Activated CD4-positive, alpha-beta T cell treated with anti-CD3 and anti-CD28 coated beads for 36 hours (primary cell): ENCODE measurements at places on chromosomes 4 and X. TPM values are rescaled to one million over a fixed set of nuclear protein-coding genes. Genes with fewer than 3 reads are reported as not detected.

The CXorf38 gene
- total RNA-seq, result 20.5 TPM

The OPN1MW2 gene
- not detected for total RNA-seq

DNA sequence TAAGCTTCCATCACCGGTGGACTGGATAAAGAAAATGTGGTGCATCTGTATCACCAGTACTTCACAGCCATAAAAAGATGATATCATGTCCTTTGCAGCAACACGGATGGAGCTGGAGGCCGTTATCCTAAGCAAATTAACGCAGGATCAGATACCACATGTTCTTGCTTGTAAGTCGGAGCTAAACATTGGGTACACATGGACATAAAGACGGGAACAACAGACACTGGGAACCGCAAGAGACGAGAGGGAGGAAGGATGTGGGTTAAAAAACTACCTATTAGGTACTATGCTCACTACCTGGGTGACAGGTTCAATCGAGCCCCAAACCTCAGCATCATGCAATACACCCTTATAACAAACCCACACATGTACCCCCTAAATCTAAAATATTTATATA, 16.3 kb upstream of the IDS start:
- peaks cover 38% of the 10 kb centered on the region for H3K4me1 ChIP-seq
- H3K36me3 ChIP-seq, result no peaks in the 10 kb centered on the region
- no peak overlapping the region for H3K4me3 ChIP-seq
- no peak for DNase-seq
- peak overlapping the region; percentile 58 for H3K27ac ChIP-seq

- peak overlapping the region; percentile 85 for H3K27ac ChIP-seq
- peaks cover 7% of the 10 kb centered on the region for H3K36me3 ChIP-seq
- H3K27me3 ChIP-seq, result no peaks in the 10 kb centered on the region
- DNase-seq, result no peak
- H3K4me3 ChIP-seq, result no peak overlapping the region
Observed at GRCh38 chr4:25330335-25330734, 17.8 kb downstream of the ZCCHC4 start.

- no peaks in the 10 kb centered on the region for H3K27me3 ChIP-seq
- peaks cover 7% of the 10 kb centered on the region for H3K4me1 ChIP-seq
- no peak overlapping the region for H3K27ac ChIP-seq
- H3K4me3 ChIP-seq, result no peak overlapping the region
- no peaks in the 10 kb centered on the region for H3K36me3 ChIP-seq
- DNase-seq, result no peak
Observed at GRCh38 chrX:154140742-154141141, 3.3 kb upstream of the OPN1LW start.

GRCh38 chr4:55444827-55445226, 49.1 kb downstream of the TMEM165 start:
- H3K27me3 ChIP-seq, result no peaks in the 10 kb centered on the region
- peaks cover 7% of the 10 kb centered on the region for H3K4me1 ChIP-seq
- no peak overlapping the region for H3K4me3 ChIP-seq
- no peak for DNase-seq
- H3K36me3 ChIP-seq, result peaks cover 24% of the 10 kb centered on the region
- H3K27ac ChIP-seq, result no peak overlapping the region

- H3K4me1 ChIP-seq, result no peaks in the 10 kb centered on the region
- H3K27me3 ChIP-seq, result peaks cover 6% of the 10 kb centered on the region
- no peak within 1 kb of the TSS for H3K4me3 ChIP-seq
- no peak for DNase-seq
- no peak within 1 kb of the TSS for H3K27ac ChIP-seq
Observed at GRCh38 chr4:164876700-164877324, at the start of gene APELA. APELA (plus strand) TSS chr4:164877178; CDS start chr4:164877332, 154 bp downstream.

GRCh38 chrX:2451501-2452316, 49.1 kb downstream of the DHRSX start:
- H3K4me3 ChIP-seq, result no peak overlapping the region
- no peaks in the 10 kb centered on the region for H3K27me3 ChIP-seq
- DNase-seq, result no peak
- H3K27ac ChIP-seq, result no peak overlapping the region
- H3K36me3 ChIP-seq, result peaks cover 30% of the 10 kb centered on the region
- H3K4me1 ChIP-seq, result no peaks in the 10 kb centered on the region

- H3K4me1 ChIP-seq, result no peaks in the 10 kb centered on the region
- H3K4me3 ChIP-seq, result no peak overlapping the region
- no peak overlapping the region for H3K27ac ChIP-seq
- no peaks in the 10 kb centered on the region for H3K36me3 ChIP-seq
Observed at GRCh38 chr4:182717788-182718583, 199.2 kb downstream of the DCTD start.

The JADE1 gene
- 28.4 TPM for total RNA-seq

The ETDB gene
- not detected for total RNA-seq

- no peak overlapping the region for H3K27ac ChIP-seq
- H3K4me3 ChIP-seq, result no peak overlapping the region
- no peaks in the 10 kb centered on the region for H3K4me1 ChIP-seq
- peaks cover 8% of the 10 kb centered on the region for H3K27me3 ChIP-seq
Observed at GRCh38 chr4:158001756-158002155, 171.1 kb downstream of the GASK1B start.

- no peaks in the 10 kb centered on the region for H3K4me1 ChIP-seq
- no peak overlapping the region for H3K27ac ChIP-seq
- DNase-seq, result no peak
- peaks cover 5% of the 10 kb centered on the region for H3K27me3 ChIP-seq
- no peak overlapping the region for H3K4me3 ChIP-seq
Observed at GRCh38 chrX:132671229-132671641, 182.4 kb upstream of the MBNL3 start.

DNA sequence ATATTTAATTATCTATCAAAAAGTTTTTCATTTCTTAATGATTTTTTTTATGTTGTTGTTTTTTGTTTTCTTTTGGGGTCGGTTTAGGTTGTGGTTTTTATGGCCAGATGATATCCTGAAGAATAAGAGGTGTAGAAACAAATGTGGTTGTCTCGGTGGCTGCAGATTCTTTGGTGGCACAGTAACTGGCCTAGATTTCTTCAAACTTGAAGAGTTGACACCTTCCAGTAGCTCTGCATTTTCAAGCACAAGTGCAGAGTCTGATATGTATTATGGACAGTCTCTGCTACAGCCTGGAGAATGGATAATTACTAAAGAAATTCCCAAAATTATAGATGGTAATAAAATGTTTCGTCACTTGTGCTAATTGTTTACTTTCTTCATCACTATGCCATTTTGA, 82.6 kb downstream of the BLTP1 start:
- peaks cover 8% of the 10 kb centered on the region for H3K4me1 ChIP-seq
- DNase-seq, result no peak
- H3K36me3 ChIP-seq, result peaks cover 26% of the 10 kb centered on the region
- no peak overlapping the region for H3K4me3 ChIP-seq

DNA sequence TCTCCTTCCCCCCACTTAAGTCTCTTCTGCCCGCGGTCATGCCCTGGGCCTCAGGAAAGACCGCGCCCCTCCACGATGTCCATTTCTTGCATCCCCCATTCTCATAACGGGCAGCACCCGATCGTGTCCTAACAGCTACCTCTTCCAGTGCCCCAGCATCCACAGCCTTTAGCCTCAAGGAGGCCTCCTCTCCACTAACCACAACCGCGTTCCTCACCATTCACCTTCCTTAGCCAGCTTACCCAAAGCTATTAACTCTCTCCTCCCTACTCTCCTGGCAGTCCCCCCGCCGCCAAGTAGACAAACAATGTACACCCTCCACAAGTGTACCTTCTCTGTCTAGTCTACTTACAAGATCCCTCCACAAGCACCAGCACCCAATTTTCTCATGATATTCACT, 58.6 kb upstream of the PAGE5 start:
- H3K27me3 ChIP-seq, result no peaks in the 10 kb centered on the region
- DNase-seq, result peak; percentile 7
- peaks cover 10% of the 10 kb centered on the region for H3K4me1 ChIP-seq
- peak overlapping the region; percentile 89 for H3K27ac ChIP-seq

DNA sequence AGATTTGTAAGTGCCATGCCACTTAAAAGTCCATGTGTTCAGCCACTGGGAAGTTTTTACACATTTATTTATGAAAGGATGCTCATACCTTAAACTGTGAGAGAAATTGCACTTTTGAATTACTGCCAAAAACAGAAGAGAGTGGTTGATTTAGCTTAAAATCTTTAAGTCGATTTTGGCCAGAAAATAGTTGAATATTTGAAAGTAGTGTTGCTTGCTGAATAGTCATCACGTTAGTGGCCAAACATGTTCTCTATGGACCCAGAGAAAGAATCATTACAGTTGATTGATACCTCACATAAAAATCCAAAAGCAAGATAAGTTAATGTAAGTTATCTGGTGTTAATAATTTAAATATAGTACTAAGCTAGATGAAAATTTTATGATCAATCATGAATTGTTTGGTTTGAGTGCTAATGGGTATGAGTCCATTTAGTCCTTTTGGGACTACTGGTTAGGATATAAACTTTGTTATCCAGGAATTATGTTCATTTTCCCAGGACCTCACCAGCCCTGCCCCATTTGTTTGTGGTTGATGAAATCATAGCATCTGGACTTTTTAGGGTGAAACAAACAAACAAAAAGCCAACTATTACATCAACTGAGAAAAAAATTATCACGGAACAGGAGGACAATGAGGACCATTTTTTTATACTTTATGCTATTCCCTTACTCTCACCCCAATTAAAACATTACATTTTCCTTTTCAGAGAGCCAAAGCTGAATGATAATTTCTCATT, 6.3 kb downstream of the GIMD1 start:
- H3K27me3 ChIP-seq, result peaks cover 3% of the 10 kb centered on the region
- H3K4me3 ChIP-seq, result no peak overlapping the region
- H3K27ac ChIP-seq, result no peak overlapping the region
- H3K4me1 ChIP-seq, result no peaks in the 10 kb centered on the region
